ENCODE measurements at places on chromosomes 6 and 20. TPM values are rescaled to one million over a fixed set of nuclear protein-coding genes. Genes with fewer than 3 reads are reported as not detected.

The MATN4 gene
- 0.08 TPM for polyA plus RNA-seq

The PHF10 gene
- polyA plus RNA-seq, result 22.6 TPM

DNA sequence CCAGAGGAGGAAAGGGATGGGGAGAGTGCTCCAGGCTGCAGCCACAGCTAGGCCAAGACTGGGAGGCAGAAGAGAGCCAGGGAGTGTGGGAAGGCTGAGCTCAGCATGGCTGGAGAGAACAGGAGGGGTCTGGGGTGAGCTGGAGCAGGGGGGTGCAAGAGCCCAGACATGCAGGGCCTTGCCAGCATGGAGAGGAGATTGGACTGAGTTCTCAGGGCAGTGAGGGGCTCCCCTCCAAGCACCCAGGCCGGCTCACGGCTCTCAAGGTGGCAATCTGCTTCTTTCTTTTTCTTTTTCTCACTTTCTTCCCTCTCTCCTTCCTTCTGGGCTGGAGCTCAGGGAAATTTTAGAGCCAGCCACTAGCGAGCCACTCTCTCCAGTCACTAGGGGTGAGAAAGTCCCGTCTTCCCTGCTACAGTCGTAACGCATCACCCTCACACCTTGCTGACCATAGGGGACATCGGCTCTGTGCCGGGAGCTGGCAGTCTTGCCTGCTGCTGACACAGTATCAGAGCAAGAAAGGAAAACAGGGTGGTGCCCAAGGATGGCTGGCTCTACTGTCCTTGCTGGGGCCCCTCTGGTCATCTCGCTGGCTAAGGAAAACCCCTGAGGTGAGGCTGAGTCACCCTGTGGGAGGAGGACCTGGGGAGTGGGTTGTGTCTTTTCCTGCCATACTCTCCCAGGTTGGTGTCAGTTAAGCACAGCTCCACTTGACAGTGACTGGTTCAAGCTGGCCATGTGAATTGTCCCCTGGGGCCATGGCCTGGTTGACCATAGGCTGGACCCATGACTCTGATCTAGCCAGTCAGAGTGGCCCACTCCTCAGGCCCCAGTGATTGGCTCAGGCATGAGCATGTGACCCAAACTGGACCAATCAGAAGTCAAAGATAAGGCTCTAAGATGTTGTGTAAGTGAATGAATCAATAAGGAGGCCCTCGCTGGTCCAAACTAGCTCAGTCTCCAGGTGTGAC lies 135.1 kb upstream of the PMEPA1 start:
- no peak for DNase-seq

DNA sequence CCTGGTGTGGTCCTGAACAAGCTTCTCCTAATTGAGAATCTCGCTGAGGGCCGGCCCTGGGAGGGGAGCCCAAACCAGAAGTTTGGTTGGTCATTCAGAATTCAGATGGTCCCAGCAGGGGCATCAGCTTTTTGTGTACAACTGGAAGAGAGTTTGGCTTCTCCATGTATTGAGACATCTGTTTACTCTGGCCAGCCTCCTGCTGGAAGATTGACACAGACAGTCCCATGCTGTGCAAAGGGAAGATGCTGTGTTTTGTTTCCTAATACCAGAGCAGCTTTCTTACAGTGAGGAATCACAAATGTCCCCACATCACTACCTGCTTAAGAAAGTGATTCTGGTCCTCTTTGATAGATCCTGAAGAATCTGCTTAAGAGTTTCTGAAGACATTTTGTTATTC lies 97.8 kb downstream of the PLEKHG1 start:
- DNase-seq, result peak; percentile 3

- DNase-seq, result no peak
Observed at GRCh38 chr6:108837236-108837971, 10.8 kb upstream of the ARMC2 start.

DNA sequence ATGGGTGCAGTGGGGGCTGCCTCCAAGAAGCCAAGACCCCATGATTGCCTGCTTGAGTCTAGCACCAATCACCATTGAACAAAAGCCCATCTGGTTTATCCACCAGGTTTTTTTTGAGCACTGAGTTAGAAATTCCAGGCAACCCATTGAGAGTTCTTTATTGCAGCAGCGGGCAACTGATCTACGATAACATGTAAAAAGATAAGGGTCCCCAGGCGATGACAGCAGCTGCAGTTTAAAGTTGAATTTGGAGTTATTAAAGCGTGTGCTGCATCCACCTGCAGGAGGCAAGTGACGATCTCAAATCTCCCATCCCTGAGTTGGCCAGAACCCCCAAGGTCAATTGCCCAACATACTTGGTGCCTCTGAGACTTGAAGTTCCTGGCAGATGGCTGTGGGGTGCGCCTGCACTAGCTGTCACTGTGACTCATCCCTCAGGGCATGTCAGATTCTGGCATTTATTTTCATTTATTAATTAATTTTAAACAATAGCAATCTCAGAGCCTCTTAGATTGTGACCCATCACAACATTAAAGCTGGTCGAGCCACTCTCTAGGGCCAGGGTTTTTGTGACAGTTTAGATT lies 290.4 kb upstream of the SULF2 start:
- DNase-seq, result no peak

- DNase-seq, result peak; percentile 10
Observed at GRCh38 chr6:125983246-125983945, 2.9 kb upstream of the TRMT11 start.

DNA sequence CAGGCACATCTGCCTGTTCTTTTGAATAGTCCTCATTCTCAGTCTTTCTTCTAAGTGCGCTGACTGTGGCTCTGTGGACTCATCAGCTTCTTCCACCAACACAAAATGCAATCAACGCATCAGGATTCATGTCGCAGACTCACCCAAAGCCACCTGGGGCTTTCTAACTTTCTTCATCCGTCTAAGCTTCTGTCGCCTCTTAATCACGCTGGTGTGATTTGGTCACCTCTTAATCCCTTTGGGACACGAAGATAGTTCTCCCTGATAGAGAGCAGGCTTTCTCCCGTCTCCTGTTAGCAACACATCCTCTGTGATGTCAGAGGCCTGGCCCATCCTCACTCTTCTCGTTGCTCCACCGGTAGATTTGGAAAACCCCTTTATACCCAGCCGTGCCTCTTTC lies 78.0 kb upstream of the FOXQ1 start:
- no peak for DNase-seq

- DNase-seq, result no peak
Observed at GRCh38 chr20:8867038-8867740, 201.7 kb upstream of the PLCB4 start.

Data from A549 (cell line).